ENCODE measurements at places on chromosomes 5 and 9.

DNA sequence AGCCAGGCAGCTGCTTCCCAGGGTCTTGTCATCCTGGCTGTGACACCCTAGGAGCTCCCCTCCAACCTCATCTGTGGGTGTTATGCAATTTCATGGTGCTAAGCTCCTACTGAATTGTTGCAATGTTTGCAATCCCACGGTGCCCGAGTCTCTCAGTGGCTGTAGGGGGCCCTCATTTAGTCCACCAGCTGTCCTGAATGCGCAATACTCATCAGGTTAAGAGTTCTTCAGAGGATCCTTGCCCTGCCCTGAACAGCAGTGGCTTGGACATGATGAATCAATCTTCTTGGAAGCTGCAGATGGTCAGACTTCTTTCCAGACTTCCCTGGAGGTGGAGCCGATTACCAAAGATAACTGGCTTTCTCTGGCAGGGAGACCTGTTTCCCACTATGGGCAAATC is 584.1 kb downstream of the CCDC171 start:
- DNase-seq, result no peak

- DNase-seq, result no peak
Measured at GRCh38 chr5:116487045-116487444, 87.6 kb downstream of the SEMA6A start.

GRCh38 chr5:10702040-10702629 is 58.9 kb downstream of the DAP start:
- peak; percentile 87 for DNase-seq

GRCh38 chr9:100229136-100229535 is 123.6 kb downstream of the TEX10 start:
- no peak for DNase-seq

GRCh38 chr5:115463983-115464382 is 80.6 kb downstream of the FEM1C start:
- DNase-seq, result no peak

GRCh38 chr9:132744881-132745755 is 74.9 kb downstream of the GTF3C4 start:
- no peak for DNase-seq

DNA sequence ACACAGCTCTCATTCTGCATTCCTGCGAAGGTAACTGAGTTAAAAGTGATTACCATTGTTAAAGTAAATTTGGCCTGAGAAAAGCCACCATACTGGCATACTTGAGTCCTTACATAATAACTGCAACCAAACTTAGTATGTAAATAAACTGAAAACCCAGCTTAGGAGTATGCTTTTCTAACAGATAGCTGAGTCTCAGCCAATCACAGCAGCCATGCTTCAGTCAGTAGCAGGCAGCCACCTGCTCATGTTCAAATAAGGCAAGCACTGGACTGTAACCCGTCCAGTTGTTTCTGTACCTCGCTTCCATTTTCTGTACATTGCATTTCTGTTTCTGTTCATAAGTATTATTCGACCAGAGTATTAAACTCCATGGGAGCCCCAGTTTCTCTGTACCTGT is 58.6 kb downstream of the GCNT4 start:
- DNase-seq, result no peak

- DNase-seq, result no peak
Measured at GRCh38 chr5:87125766-87126165, 141.9 kb upstream of the RASA1 start.

- DNase-seq, result peak; percentile 35
Measured at GRCh38 chr5:10902145-10902544, 141.1 kb upstream of the DAP start.

- no peak for DNase-seq
Measured at GRCh38 chr9:125240649-125240999, 519 bp downstream of the HSPA5 start.

DNA sequence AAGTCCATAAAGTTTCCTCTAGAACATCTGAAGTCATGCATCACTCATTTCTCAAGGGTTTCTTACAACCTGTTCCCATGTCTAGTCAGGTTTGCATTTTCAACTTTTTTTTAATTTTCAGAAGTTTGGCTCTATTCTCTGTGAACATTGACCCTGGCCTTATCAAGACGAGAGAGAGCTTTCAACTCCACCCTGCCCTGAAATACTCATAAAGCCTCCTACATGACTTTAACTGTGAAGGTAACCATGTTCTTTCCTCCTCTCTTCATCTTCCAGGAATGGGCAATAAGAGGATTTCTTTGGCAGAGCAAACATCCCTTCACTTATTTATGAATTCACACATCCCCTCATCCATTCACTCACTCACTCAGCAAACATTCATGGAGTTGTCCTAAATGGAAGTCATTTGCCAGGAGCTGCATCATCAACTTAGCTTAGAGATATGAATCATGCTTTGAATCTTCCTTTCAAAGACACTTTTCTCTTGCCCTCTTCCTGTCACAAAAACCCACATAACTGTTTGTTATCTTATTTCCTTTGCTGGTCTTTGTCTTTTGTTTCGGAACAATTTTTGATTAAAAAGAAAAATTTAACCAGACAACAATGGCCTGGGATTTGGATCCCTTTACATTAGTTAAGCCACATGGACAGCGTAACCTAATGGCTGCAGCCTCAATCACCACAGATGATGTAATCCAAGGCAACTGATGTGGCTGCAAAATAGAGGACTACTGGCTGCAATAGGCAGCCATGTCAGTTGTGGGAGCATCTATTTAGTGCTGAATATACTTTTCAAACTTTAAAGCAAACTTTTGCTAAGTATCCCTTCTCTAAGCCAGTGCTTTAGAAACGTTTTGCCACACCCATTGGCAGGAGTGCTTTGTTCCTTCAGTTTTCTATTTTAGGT is 43.0 kb upstream of the GNAQ start:
- no peak for DNase-seq

GRCh38 chr5:375336-375920 is 53.9 kb downstream of the AHRR start:
- DNase-seq, result no peak

DNA sequence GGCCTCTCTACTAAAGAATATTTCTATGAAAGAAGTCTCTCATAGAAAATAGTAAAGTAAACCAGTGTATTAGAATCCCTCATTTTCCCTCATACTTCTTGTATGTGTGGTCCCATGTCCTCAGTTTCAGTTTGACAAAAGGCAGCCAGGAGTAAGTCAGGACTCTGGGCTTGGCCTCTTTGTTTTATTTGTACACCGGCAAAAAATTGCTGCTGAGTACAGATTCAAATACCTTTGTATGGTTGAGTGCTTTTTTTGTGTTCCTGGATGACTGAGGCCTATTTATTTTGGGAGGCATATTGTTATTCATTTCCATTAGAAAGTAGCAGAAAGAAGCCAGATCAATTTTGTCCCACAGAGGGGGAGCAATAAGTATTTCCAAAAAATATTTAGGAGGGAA is 47.3 kb upstream of the CEP78 start:
- no peak for DNase-seq

DNA sequence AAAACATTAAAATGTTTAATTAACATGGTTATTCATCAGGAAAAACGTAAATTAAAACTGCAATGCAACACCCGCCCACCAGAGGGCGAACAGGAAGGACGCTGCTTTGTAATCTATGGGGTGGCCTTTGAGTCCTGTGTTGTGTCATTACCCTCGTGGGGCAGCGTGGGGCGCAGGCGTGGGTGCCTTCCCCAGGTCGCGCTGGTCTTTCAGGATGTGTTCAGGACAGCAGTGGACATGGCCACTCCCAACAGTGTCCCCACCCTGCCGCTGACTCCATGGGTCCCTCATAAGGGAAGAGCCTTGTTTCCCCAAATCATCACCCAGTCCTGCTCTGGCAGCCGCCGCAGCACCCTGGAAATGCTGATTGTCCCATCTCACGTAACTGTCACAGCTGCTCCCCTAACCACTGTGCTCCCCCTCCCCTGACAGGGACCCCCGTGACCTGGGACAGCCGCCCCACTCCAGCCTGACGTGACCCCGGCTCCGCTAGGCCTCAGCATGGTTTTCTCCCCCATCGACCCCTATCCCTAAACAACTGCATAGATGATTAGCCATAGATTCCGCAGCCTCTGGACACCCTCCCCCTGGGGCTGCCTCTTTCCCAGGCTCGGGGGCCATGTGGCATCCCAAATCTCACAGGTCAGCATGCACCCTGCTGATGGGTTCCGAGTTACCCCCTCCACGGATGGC is 36.4 kb downstream of the GLT6D1 start:
- peak; percentile 57 for DNase-seq

GRCh38 chr5:73544429-73545402 is 20.7 kb downstream of the ANKRA2 start:
- no peak for DNase-seq

- DNase-seq, result no peak
Measured at GRCh38 chr9:95457769-95458168, 59.0 kb downstream of the PTCH1 start.

DNA sequence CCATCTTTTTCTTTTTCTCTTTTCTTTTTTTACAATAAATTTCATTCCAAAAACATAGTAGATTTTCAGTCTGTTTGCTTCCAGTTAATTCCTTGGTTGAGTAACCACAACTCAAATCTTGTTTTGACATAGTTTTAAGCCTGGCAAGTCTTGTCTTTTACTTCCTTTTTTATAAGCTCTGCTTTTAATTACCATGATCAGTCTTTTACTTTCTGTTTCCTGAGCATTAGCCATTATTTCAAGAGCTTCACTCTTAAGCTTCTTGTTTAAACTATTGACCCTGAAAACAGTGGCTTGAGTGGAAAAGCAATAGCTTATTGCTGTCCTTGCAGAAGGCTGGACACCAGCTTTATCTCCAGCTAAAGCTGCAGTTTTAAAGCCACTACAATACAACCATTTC is 1363.3 kb downstream of the MAT2B start:
- DNase-seq, result no peak

GRCh38 chr9:129166623-129167557 is 11.2 kb downstream of the IER5L start:
- peak; percentile 96 for DNase-seq

All from hepatic stellate cell (primary cell).